ENCODE measurements at places on chromosomes 5 and 9. TPM values are rescaled to one million over a fixed set of nuclear protein-coding genes. Genes with fewer than 3 reads are reported as not detected.

DNA sequence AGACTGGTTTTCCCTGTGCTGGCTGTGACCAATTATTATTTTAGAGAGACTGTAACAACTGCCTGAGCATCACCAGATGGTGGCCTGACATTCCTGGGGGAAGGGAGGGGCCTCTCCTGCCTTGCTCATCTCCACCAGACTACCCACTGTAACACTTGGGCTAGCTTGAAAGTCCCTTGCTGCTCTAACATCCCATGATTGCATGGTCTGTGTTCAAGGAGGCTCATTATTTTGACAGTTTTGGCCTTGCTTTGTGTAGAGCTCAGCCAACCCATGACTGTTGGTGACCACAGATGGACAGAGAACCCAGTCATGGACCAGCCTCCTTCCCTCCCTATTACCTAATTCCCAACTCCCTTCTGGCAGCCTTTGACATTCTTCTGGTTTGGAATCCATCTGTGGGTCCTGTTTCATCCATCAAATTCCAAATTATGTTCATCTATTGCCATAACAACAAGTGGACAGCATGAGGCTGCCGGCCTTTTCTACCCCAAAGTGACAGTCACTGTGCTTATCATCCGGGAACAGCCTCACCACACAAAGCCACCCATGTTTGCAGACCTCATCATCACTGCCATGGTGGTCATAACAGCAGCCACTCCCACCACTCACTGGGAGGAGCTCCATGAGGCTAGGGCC lies 49.0 kb upstream of the ICE1 start:
- peaks cover 2% of the 10 kb centered on the region for H3K4me1 ChIP-seq
- H3K36me3 ChIP-seq = no peaks in the 10 kb centered on the region
- H3K4me3 ChIP-seq = no peak overlapping the region
- no peak for DNase-seq
- no peak overlapping the region for H3K27ac ChIP-seq

DNA sequence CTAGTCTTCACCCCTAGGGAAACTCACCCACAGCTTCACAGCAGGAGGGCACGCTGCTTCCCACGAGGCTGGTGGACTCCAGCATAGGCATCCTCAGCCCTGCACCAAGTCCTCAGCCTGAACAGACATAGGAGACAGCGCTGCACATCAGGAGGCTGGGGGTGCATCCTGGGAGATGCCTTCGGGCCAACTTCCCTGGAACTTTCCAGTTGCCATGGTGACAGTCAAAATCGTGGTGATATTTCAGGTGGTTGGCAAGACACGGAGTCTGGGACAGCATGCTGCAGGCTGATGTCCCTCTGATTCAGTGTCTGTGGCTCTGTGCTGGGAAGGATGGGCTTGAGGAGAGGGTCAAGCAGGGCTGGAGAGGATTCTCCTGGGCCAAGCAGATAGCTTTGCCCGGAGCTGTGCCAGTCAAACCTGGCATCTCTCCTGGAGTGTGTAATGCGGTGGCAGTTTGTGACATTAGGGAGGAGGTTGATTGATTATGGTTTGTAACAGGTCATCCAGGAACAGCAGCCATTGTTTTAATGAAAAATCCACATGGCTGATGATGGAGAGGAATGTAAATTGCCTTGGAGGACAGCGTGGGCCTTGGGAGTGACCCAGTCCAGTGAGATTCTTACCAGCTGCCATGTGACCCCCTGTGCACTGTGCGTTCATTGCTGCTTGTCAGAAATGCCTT lies 35.6 kb upstream of the SEMA4D start:
- H3K4me1 ChIP-seq = no peaks in the 10 kb centered on the region
- no peaks in the 10 kb centered on the region for H3K27me3 ChIP-seq
- no peaks in the 10 kb centered on the region for H3K36me3 ChIP-seq
- H3K27ac ChIP-seq = no peak overlapping the region

DNA sequence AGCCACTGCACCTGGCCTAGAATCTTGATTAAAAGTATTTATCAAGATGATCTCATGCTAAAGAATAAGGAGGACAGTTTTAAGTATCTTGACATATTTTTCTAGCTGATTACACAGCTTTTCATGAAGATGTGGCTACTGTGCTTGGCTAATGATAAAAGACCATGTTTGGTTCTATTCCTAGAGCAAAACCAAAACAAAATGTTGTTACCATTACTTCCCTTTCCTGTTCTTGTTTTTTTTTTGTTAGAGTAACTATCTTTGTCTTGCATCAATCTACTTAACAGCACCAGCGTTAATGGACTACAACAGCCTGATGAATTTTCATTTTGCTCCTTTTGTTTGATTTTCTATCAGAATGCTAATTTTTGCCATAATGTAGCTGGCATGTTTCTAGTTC lies 86.2 kb upstream of the DHFR start:
- no peak overlapping the region for H3K27ac ChIP-seq
- no peak for DNase-seq
- no peak overlapping the region for H3K4me3 ChIP-seq
- H3K4me1 ChIP-seq = no peaks in the 10 kb centered on the region
- no peaks in the 10 kb centered on the region for H3K27me3 ChIP-seq

- no peak for DNase-seq
- no peaks in the 10 kb centered on the region for H3K36me3 ChIP-seq
- H3K27ac ChIP-seq = no peak overlapping the region
- no peaks in the 10 kb centered on the region for H3K27me3 ChIP-seq
Observed at GRCh38 chr5:107398703-107399102, 272.0 kb downstream of the EFNA5 start.

DNA sequence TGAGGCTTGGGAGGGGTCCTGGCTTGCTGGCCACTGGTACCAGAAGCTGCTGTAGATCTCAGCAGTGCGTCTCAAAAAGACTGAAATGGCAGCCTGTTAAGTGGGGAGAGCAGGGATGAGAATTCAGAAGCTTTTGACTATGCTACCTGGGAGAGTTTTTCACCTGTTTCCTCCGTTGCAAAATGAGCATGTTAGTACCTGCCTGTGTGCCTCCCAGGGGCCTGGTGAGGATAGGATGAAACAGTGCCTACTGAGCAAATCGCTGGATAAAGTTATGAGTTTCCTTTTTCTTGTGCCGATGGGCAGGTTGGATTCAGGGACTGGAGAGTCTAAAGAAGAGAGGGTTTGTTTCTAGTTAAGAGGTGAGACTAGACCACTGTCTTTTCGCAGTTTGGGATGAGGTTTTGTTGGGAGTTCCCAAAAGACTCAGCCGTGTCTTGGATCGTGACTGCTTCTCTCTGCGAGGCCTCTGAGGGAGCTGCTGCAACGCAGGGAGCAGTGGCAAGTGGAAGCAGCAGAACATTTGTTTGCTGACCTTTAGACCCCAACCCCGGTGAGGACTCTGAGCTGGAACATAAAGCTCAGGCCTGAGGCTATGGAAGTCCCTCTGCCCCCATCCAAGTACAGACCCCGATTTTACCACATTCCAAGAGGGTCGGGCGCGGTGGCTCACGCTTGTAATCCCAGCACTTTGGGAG lies 1.4 kb downstream of the RALGPS1 start:
- peaks cover 2% of the 10 kb centered on the region for H3K4me1 ChIP-seq
- peak overlapping the region; percentile 61 for H3K4me3 ChIP-seq
- H3K36me3 ChIP-seq = no peaks in the 10 kb centered on the region
- DNase-seq = no peak

GRCh38 chr5:83101514-83101913 lies 24.2 kb downstream of the XRCC4 start:
- H3K27me3 ChIP-seq = no peaks in the 10 kb centered on the region
- no peaks in the 10 kb centered on the region for H3K4me1 ChIP-seq
- no peaks in the 10 kb centered on the region for H3K36me3 ChIP-seq
- DNase-seq = no peak

DNA sequence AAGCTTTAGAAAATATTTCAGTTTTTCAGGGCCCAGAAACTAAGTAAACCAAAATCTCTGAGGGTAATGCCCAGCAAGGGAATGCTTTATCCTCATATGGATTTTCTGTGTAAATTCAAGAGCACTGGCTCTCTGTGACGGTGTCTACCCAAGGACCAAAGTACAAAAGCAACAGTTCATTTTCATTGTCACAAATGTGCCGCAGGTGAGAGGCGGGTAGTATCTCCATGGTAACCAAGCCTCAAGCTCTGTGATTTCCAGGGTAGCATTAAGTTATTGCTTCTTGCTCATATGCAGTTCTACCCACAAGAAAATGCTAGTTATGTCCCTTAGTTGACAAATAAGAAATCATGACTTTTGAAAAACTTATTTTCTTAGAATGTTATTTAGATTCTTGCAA lies 164.3 kb downstream of the MTRR start:
- H3K4me1 ChIP-seq = peaks cover 2% of the 10 kb centered on the region
- H3K36me3 ChIP-seq = no peaks in the 10 kb centered on the region
- no peak overlapping the region for H3K4me3 ChIP-seq

- DNase-seq = no peak
- no peak overlapping the region for H3K4me3 ChIP-seq
- no peaks in the 10 kb centered on the region for H3K36me3 ChIP-seq
- peaks cover 20% of the 10 kb centered on the region for H3K4me1 ChIP-seq
- no peak overlapping the region for H3K27ac ChIP-seq
Observed at GRCh38 chr9:113616116-113616515, 152.6 kb downstream of the RGS3 start.

DNA sequence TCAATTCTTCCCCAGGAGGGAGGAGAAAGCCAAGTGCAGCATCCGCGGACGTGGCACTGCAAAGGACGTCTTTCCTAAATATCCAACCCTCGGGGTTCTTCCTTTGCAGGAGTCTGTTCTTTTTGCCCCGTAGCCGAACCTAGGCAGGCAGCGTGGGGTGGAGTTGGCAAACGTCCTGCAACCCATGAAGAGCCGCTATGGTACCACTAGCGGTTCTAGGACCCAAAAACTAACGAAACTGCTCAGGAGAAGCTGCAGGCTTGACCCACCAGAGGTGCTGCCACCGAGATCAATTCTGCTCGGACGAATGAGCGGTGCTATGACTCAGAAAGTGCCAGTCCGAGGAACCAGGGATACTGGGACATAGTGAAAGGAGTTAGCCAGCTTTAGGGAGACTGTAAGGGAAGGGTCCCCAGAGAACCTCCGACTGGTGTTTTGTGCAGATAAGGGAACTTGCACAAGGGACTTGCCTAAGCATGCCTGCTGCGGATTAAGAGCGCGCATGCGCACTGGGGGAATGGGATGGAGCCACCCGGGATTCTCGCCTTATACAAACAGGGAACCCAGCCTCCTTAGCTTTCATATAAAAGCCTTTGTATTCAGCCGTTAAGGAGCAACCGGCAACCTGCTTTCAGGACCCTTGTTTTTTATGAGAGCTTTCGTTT lies 32.7 kb downstream of the ANXA2R start:
- H3K4me3 ChIP-seq = peak overlapping the region; percentile 41
- peak overlapping the region; percentile 1 for H3K27ac ChIP-seq
- H3K27me3 ChIP-seq = no peaks in the 10 kb centered on the region
- no peaks in the 10 kb centered on the region for H3K36me3 ChIP-seq

DNA sequence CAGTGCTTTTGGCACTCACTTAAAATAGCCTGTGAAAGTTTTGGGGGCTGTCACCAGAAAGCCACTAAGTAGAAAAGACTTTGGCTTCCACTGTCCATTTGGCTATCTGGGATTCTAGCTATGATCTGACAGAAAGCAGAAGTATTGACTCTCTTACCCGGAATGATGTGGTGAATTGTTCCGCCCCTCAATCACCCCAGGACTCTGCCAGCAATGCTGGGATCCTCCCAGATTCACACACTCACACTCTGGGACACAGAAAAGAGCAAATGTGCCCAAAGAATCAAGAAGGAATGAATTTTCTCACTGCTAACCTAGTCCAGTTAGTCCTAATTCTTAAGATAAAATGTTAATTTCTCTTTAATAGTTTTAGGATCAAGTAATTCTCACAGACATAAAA lies 576.9 kb downstream of the BNC2 start:
- no peak overlapping the region for H3K27ac ChIP-seq
- no peaks in the 10 kb centered on the region for H3K36me3 ChIP-seq
- no peaks in the 10 kb centered on the region for H3K27me3 ChIP-seq
- H3K4me3 ChIP-seq = no peak overlapping the region
- no peaks in the 10 kb centered on the region for H3K4me1 ChIP-seq

GRCh38 chr9:93573516-93573828 lies 2.9 kb upstream of the PHF2 start:
- H3K27me3 ChIP-seq = no peaks in the 10 kb centered on the region
- H3K4me1 ChIP-seq = peaks cover 4% of the 10 kb centered on the region
- no peak overlapping the region for H3K4me3 ChIP-seq

GRCh38 chr9:128382261-128382660 lies 11.1 kb downstream of the URM1 start:
- no peaks in the 10 kb centered on the region for H3K36me3 ChIP-seq
- no peaks in the 10 kb centered on the region for H3K27me3 ChIP-seq
- no peak overlapping the region for H3K4me3 ChIP-seq
- no peaks in the 10 kb centered on the region for H3K4me1 ChIP-seq
- no peak for DNase-seq

DNA sequence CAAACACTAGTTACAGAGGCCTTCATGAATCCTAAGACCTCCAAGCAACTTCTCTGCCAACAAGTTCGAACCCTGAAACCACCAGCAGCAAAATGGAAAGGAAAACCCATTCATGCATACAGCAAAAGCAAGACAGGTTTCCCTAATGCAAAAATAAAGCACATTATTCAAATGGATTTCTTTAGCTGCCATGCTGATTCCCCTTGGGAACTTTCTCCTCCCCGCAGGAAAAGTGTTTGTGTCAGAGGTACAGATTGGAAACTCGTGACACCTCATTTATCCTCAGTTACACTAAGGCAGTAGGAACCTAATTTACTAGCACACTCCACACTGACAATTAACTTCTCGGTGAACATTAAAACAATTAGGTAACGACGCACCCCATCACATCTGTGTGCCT lies 63.4 kb downstream of the TLE1 start:
- H3K4me1 ChIP-seq = peaks cover 2% of the 10 kb centered on the region
- H3K36me3 ChIP-seq = no peaks in the 10 kb centered on the region
- no peak overlapping the region for H3K4me3 ChIP-seq
- H3K27ac ChIP-seq = no peak overlapping the region
- no peak for DNase-seq
- H3K27me3 ChIP-seq = no peaks in the 10 kb centered on the region

DNA sequence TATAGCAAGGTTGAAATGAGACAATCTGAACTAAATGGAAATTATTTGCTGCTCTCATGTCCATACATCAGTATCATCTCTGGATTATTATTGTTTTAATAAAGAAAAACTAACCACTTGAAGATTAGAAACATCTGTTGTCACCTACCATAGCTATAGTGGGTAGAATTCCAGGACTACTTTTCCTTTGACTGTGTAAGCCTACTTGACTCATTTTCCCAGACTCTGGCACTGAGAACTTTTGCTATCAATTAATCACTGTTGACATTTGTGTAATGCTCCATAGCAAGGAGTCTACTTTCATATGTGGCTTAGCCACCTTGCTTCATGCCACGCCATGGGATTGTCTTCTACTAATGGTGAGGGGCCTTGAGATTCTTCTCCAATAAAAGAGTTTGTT lies 59.9 kb upstream of the ARRDC3 start:
- no peaks in the 10 kb centered on the region for H3K27me3 ChIP-seq
- no peaks in the 10 kb centered on the region for H3K4me1 ChIP-seq
- no peak for DNase-seq
- no peak overlapping the region for H3K27ac ChIP-seq
- no peak overlapping the region for H3K4me3 ChIP-seq
- no peaks in the 10 kb centered on the region for H3K36me3 ChIP-seq

Gene FBP2
- not detected for total RNA-seq

Gene ECPAS
- total RNA-seq = 89.1 TPM

Gene C9orf50
- total RNA-seq = not detected

Gene IFNK
- total RNA-seq = not detected

Gene SMIM33
- not detected for total RNA-seq

Gene TMEM8B
- total RNA-seq = 38.5 TPM

Gene PHYHD1
- total RNA-seq = 53.3 TPM

Gene CER1
- not detected for total RNA-seq

Gene MACROH2A1
- total RNA-seq = 157 TPM

Gene GARIN3
- total RNA-seq = not detected

Gene CARD9
- total RNA-seq = 3.5 TPM

Gene ACTBL2
- total RNA-seq = not detected

Gene LYRM7
- total RNA-seq = 11.6 TPM
